Esophagus squamous epithelium (tissue), 5 donors: ENCODE measurements at places on chromosomes 4 and X.
A peak's percentile ranks its signal among the peaks of the same experiment; 100 is the strongest.

DNA sequence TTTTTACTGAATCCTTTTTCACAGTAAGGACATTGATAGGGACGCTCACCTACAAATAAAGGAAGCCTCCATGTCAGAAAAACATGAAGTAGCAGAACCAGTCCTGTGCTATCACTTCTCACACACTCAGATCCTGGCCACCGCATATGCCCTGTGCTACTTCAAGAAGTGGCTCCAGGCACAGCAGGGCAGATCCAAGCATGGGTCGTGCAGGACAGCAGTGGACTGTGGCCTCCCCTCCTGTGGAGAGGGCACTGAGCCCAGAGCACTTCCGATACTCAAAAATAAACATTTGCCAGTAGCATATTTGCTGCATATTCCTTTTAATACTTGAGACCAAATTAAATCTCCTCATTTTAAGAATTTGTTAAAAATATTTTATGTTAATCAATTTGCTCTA lies 167.9 kb downstream of the PRDM5 start:
- H3K27ac ChIP-seq: no peak overlapping the region
- H3K27me3 ChIP-seq: no peaks in the 10 kb centered on the region
- no peak overlapping the region for H3K4me3 ChIP-seq

- H3K36me3 ChIP-seq: no peaks in the 10 kb centered on the region
- no peak for DNase-seq
- H3K4me1 ChIP-seq: no peaks in the 10 kb centered on the region
- H3K27me3 ChIP-seq: no peaks in the 10 kb centered on the region
- H3K4me3 ChIP-seq: no peak overlapping the region
- no peak overlapping the region for H3K27ac ChIP-seq
Observed at GRCh38 chrX:9122519-9123245, 88.8 kb upstream of the FAM9B start.

DNA sequence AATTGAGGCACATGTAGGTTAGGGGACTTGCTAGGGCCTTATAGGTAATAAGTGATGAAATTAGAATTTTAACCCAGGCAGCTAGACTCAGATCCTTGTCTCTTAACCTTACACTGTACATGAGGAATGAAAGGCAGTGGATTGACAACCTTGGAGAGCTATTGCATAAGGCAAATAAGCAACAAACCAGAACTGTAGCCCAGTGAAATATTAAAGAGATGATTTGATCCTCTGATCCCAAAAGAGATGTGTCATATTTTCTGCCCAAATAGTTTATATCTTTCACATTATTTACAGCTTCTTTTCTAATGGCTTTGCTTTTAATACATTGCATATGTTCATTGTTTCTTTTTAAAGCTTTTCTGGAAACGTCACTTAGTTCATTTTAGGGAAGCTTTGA lies 252.6 kb downstream of the ANK2 start:
- H3K4me1 ChIP-seq: no peaks in the 10 kb centered on the region
- no peaks in the 10 kb centered on the region for H3K36me3 ChIP-seq
- no peak for DNase-seq
- no peak overlapping the region for H3K4me3 ChIP-seq
- H3K27ac ChIP-seq: no peak overlapping the region

DNA sequence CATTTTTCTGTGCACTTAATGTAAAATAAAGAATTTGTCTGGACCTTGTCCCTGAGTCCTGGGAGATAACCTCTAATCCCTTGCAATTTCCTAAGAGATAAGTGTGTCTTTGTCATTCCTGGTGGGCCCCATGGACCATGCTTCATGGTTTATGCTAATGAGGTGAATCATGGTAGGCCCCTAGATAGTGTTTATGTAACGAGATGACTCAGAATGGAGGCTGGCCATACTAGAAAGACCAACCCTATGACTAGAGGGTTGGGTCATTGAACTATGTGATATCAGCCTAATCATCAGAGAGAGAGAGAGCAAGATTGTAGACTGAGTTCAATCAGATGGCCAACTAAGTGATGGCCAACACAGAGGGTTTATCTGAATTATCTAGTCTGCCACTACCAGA lies 64.2 kb upstream of the NHSL2 start:
- no peak overlapping the region for H3K27ac ChIP-seq
- DNase-seq: no peak
- H3K36me3 ChIP-seq: no peaks in the 10 kb centered on the region

DNA sequence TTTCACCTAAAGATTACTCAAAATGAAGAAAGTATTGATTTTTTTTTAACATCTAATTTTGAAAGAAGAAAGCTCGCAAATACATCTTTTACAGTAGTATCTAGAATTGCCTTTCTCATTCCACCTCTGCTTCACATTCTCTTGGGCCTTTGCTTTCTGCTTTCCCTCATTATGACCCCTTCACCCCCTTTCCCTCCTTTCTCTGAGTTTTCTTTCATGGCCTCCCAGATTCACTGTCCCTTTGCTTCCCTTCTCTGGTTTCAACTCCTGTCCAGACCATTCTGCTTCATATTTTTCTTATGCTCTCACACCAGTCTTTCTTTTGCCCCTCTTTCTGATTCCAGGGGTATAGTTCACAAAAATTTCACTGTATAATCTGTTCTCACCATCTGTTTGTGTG lies 29.0 kb downstream of the ADH5 start:
- DNase-seq: no peak
- no peaks in the 10 kb centered on the region for H3K27me3 ChIP-seq
- no peak overlapping the region for H3K4me3 ChIP-seq
- peaks cover 16% of the 10 kb centered on the region for H3K4me1 ChIP-seq

GRCh38 chrX:55008571-55009358 lies 8.6 kb downstream of the APEX2 start:
- H3K4me1 ChIP-seq: peaks cover 10% of the 10 kb centered on the region
- no peak for DNase-seq
- H3K27ac ChIP-seq: peak overlapping the region; percentile 56
- no peak overlapping the region for H3K4me3 ChIP-seq
- H3K27me3 ChIP-seq: no peaks in the 10 kb centered on the region
- no peaks in the 10 kb centered on the region for H3K36me3 ChIP-seq

GRCh38 chr4:75973766-75974165 lies 17.0 kb downstream of the SDAD1 start:
- H3K27ac ChIP-seq: no peak overlapping the region
- no peak overlapping the region for H3K4me3 ChIP-seq
- no peak for DNase-seq
- H3K4me1 ChIP-seq: no peaks in the 10 kb centered on the region
- H3K27me3 ChIP-seq: no peaks in the 10 kb centered on the region

DNA sequence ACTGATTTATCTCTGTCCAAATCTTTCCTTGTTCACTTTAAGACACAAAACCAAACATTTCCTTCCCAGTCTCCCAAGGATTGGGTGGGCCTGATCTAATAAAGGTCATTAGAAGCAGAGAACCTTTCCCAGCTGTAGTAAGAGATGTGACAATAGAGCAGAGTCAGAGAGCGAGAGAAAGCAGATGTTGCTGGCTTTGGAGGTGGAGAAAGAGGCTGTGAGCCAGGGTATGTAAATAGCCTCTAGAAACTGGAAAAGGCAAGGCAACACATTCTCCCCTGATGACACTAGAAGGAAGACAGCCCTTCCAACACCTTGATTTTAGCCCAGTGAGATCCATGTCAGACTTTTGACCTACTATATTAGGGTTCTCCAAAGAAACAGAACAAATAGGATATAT lies 337.5 kb upstream of the CASK start:
- H3K4me3 ChIP-seq: no peak overlapping the region
- DNase-seq: no peak
- H3K27ac ChIP-seq: no peak overlapping the region
- H3K27me3 ChIP-seq: no peaks in the 10 kb centered on the region
- no peaks in the 10 kb centered on the region for H3K4me1 ChIP-seq

- no peaks in the 10 kb centered on the region for H3K4me1 ChIP-seq
- no peaks in the 10 kb centered on the region for H3K36me3 ChIP-seq
- DNase-seq: no peak
- H3K27ac ChIP-seq: no peak overlapping the region
- no peak overlapping the region for H3K4me3 ChIP-seq
- H3K27me3 ChIP-seq: no peaks in the 10 kb centered on the region
Observed at GRCh38 chr4:114417214-114417613, 181.4 kb upstream of the UGT8 start.

GRCh38 chr4:10457255-10457801 lies at the start of gene ZNF518B:
ZNF518B (minus strand) TSS chr4:10457426; CDS start chr4:10446328, 11,098 bp downstream.
- peak within 1 kb of the TSS; percentile 85 for H3K4me3 ChIP-seq
- no peaks in the 10 kb centered on the region for H3K36me3 ChIP-seq
- H3K27me3 ChIP-seq: no peaks in the 10 kb centered on the region
- peaks cover 42% of the 10 kb centered on the region for H3K4me1 ChIP-seq

GRCh38 chr4:36111172-36111571 lies 133.1 kb downstream of the ARAP2 start:
- no peak overlapping the region for H3K27ac ChIP-seq
- no peak for DNase-seq
- H3K4me3 ChIP-seq: no peak overlapping the region
- H3K4me1 ChIP-seq: no peaks in the 10 kb centered on the region
- peaks cover 35% of the 10 kb centered on the region for H3K36me3 ChIP-seq

GRCh38 chrX:71612256-71612655 lies 6.1 kb downstream of the CXCR3 start:
- no peak overlapping the region for H3K27ac ChIP-seq
- H3K27me3 ChIP-seq: no peaks in the 10 kb centered on the region
- DNase-seq: no peak

- no peaks in the 10 kb centered on the region for H3K4me1 ChIP-seq
- no peak for DNase-seq
- H3K27me3 ChIP-seq: no peaks in the 10 kb centered on the region
- H3K27ac ChIP-seq: no peak overlapping the region
- no peak overlapping the region for H3K4me3 ChIP-seq
Observed at GRCh38 chr4:182560358-182560757, 317.2 kb downstream of the TENM3 start.

GRCh38 chrX:132730266-132730665 lies 228.2 kb downstream of the HS6ST2 start:
- no peaks in the 10 kb centered on the region for H3K36me3 ChIP-seq
- no peak for DNase-seq
- H3K4me3 ChIP-seq: no peak overlapping the region
- peaks cover 4% of the 10 kb centered on the region for H3K4me1 ChIP-seq
- no peak overlapping the region for H3K27ac ChIP-seq
- H3K27me3 ChIP-seq: no peaks in the 10 kb centered on the region

- no peaks in the 10 kb centered on the region for H3K27me3 ChIP-seq
- H3K36me3 ChIP-seq: no peaks in the 10 kb centered on the region
- H3K27ac ChIP-seq: no peak overlapping the region
Observed at GRCh38 chrX:53716328-53717088, 30.0 kb upstream of the HUWE1 start.

DNA sequence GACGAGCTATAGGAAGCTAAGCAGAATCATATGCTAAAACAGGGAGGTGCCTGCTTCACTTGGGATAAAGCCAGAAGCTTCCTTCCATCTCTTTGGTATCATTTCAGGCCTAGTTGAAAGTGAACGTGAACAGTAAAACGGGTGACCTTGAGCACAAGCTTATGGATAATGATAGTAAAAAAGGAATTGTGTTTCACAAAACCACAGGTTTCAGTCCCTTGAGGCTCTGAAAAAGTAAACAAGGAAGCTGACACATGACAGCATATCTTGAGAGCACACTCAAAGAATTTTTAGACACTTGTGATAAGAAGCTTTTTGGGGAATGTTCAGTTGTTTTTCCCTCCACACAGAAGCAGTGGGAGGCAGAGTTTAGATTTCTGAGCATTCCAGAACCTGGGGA lies 286.1 kb downstream of the DCHS2 start:
- no peaks in the 10 kb centered on the region for H3K36me3 ChIP-seq
- H3K27me3 ChIP-seq: no peaks in the 10 kb centered on the region

GRCh38 chr4:102569200-102569599 lies 68.0 kb downstream of the NFKB1 start:
- H3K27me3 ChIP-seq: no peaks in the 10 kb centered on the region
- no peak overlapping the region for H3K4me3 ChIP-seq
- no peak overlapping the region for H3K27ac ChIP-seq
- peaks cover 4% of the 10 kb centered on the region for H3K4me1 ChIP-seq

- no peak overlapping the region for H3K4me3 ChIP-seq
- peak overlapping the region; percentile 6 for H3K27ac ChIP-seq
- H3K4me1 ChIP-seq: peaks cover 8% of the 10 kb centered on the region
- no peaks in the 10 kb centered on the region for H3K27me3 ChIP-seq
- no peak for DNase-seq
Observed at GRCh38 chr4:173174594-173175012, 6.0 kb downstream of the GALNT7 start.

- no peak overlapping the region for H3K4me3 ChIP-seq
- no peaks in the 10 kb centered on the region for H3K4me1 ChIP-seq
- no peaks in the 10 kb centered on the region for H3K27me3 ChIP-seq
- no peak for DNase-seq
- H3K36me3 ChIP-seq: no peaks in the 10 kb centered on the region
- no peak overlapping the region for H3K27ac ChIP-seq
Observed at GRCh38 chrX:51889851-51890250, 3.6 kb upstream of the MAGED1 start.
